ENCODE measurements at places on chromosomes 13 and 19.

DNA sequence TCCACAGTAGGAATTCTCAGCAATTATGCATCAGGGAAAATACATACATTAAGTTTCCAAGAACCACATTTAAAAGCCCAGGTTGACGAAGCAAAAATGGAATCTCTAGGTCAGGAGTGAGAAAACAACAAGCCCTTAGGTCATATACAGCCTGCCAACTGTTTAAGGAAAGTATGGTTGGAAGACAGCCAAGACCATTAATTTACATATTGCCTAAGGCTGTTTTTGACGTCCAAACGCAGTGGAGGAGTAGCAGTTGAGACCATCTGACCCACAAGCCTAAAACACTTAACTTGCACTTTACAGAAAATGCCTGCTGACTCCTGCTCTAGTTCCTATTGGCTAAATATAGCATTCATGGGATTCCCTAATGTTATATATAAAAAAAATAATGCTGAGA lies 299.0 kb downstream of the ITGBL1 start:
- DNase-seq = no peak

GRCh38 chr19:33621811-33622504 lies at the start of gene CHST8:
Gene CHST8 (plus strand): TSS chr19:33621953. CDS start chr19:33689262, 67,309 bp downstream.
- no peak for DNase-seq

DNA sequence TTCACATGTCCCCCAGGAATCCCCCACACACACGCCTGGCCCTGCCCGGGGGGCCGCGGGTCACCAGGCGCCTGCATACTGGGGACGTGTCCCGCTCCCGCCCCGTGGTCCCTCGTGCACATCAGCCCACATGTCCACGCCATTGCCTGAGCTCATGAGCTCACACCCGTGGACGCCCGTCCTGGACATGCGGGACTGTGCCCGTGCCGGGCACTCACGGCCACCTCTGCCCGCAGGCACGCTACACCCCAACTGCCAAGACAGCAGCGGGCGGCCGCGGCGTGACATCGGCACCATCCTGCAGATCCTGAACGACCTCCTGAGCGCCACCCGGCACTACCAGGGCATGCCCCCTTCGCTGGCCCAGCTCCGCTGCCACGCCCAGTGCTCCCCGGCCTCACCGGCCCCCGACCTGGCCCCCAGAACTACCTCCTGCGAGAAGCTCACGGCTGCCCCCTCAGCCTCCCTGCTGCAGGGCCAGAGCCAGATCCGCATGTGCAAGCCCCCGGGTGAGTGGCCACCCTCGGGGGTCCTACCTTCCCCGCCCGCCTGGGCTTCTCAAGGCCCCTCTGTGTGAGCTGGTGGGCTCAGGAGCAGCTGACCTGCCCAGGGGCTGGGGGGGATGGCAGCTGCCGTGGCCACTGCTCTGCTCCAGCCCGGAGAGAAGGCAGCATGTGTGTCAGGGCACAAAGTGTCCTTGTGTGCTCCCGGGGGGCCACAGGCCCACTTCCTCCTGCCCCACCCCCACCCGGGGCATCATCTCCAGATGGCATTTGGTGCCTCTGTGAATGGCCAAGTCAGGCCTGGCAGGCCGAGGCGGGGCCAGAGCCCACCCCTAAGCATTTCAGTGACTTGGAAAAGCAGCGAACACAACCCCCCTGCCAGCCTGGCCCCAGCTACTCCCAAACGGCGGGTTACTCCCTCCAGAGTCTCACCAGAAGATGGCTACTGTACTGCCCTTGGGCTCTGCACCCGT lies 7.1 kb downstream of the MIDN start:
- DNase-seq = no peak

DNA sequence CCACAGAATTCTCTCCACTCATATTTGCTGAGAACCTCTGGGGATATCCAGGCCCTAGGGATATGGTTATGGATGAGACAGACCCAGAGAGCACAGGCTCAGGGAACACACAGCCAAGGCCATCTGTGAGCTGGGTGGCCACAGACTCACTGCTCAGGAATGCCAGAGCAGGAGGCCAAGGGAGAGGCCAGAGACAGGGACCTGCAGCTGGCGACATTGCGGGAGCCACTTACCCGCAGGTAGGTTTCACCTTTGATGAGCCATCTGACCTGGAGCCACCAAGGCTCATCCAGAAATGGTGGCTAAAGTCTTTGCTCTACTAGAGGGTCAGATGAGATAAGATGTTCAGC lies 29.4 kb downstream of the CCNE1 start:
- DNase-seq = no peak

GRCh38 chr13:94483970-94484369 lies 4.5 kb upstream of the DCT start:
- DNase-seq = no peak

Measured in stimulated activated CD4-positive, alpha-beta T cell treated with anti-CD3 and anti-CD28 coated beads, Interleukin-12 subunit alpha, Interleukin-12 subunit beta, amount 100 ng/mL, for 24 hours (primary cell).